ENCODE measurements at places on chromosomes 11 and 22.
A peak's percentile ranks its signal among the peaks of the same experiment; 100 is the strongest.

GRCh38 chr11:132904607-132905006, 627.7 kb downstream of the OPCML start:
- no peak for DNase-seq

DNA sequence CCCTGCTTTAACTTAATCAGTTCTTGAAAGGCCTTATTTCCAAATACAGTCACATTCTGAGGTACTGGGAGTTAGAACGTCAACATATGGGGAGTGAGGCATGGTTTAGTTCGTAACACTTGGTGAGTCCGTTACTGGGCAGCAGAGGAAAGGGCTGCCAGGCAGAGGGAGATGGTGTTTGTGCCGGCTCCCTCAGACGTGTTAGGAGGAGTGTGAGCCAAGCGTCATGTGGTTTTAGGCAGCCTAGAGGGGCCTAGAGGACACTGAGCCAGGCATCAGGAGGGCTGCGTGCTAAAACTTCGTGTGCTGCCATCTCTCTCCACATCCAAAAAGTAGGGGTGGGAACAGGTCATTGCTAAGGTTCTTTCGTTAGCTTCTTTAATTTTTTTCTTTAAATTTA, 10.2 kb downstream of the BCR start:
- DNase-seq = no peak

DNA sequence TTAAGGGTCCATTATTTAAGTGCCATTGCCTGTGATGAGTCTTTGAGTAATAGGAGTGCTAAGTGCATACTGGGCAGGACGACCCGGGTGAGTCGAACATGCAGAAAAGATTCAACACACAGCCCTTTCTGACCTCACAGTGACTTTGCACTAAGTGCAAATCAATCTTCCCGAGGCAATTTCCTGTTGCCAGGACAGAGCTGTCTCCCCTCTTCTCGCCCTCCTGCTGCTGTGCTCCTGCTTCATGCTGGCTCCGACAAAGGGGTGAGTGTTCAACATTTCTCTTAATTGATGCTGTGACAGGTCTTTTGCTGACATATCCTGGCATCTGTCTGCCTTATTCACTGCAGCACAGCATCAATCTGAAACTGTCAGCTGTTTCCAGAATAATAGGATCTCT, 42.0 kb downstream of the MCHR1 start:
- DNase-seq = peak; percentile 68

DNA sequence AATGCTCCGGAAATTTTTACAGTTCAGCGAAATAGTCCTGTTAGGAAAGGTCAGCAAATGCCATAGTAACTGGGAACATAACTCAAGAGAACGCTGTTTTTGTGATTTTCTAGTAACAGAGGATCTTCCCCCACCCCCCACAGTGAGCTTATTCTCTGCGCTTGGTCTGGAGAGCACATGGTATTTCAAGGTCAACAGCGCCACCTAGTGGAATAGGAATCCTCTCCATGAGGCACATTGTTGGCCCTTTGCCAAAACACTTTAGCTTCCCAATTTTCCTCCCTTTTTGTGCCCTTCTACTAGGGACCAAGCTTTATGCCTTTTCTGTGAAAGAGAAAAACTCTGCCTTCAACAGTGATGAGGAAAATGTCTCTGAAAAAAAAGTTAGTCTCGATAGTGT, 13.2 kb upstream of the OR4C12 start:
- no peak for DNase-seq

DNA sequence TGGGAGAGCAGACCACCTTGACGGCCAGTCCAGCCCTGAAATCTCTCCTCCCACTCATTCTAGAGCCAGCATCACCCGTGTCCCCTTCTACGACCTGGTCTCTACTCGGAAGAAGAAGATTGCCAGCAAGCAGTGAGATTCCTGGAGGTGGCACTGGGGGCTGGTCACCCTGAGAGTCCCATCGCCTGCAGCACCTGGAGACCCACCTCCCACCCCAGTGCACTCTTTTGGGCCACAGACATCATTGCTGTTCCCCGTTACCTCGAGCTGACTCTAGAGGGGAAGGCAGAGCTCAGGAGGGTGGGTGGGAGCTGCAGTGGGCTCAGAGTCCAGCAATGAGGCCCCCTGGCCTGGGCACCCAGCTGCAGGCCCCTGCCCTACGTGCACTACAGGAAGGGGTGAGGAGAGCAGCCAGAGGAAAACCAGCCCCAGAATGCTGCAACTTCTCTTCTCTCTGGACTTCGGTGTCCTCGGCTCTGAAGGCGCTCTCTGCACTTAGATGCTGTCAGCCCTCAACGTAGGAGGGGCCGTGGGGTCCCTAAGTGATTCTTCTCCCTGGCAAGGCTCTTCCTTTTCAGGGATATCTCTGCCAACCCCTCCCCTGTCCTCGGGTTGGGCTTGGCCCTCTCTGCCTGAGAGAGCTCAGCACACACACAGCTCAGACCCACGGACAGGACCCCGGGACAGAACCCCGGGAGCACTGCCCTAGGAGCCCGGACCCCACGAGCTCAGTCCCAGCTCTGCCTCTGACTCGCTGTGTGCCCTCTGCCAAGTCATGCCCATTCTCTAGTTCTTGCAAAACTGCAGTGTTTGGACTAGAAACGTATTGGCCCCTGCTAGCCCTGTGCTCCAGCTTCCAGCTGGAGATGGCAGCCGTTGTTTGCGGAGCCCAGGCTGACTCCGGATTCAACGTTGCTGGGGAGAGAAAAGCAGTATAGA, 31.3 kb downstream of the CYTH4 start:
- DNase-seq = no peak

DNA sequence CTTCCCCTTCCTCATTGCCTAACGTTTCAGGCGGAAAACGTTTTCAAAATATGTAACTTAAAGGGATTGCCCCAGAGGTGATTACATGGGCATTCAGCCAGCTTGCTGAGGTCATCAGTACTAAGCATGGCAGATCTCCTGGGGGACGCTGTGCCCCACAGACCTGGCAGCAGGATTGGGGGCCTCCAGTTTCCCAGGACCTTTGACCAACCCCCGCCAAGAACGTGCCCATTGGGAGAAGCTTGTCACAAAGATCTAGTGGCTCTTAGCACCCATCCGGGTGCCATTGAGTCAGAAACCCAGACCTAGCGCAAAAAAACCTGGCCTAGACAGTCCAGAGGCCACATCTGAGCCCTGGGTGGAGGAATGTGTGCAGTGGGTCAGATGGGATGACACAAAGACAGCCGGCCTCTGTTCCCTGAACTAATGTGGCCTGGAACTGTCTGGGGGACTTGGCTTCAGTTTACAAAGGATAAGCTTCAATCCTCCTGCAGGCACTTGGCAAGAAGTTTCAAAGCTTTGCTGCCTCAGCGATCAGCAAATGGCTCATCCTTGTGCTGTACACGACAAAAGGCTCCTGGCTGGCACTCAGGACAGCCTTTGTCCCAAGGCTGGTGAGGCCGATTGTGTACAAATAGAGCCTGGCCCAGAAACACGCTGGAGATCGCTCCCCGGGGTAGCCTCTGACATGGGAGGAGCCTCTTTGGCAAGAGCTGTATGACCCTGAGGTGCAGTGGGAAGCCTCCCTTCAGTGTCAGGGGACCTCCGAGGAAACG, 9.5 kb downstream of the C1QTNF6 start:
- DNase-seq = no peak

DNA sequence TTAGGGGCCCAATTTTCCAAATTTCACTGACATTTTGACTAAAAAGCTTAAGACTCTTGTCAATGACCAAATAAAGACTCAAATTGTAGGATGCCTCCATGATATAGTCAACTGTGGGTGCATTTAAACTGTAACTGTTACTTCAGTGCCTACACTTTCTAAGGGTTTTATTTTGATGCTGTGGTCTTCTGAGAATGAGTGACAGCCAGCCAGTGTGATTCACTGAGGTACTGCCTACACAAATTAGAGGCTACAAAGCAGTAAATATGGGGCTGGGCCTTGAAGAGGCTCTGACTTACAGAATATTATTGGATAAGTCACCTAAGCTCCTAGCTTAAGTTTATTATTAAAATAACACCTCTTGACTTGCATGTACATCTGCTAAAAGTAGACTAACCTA, 210.6 kb downstream of the SWAP70 start:
- no peak for DNase-seq

DNA sequence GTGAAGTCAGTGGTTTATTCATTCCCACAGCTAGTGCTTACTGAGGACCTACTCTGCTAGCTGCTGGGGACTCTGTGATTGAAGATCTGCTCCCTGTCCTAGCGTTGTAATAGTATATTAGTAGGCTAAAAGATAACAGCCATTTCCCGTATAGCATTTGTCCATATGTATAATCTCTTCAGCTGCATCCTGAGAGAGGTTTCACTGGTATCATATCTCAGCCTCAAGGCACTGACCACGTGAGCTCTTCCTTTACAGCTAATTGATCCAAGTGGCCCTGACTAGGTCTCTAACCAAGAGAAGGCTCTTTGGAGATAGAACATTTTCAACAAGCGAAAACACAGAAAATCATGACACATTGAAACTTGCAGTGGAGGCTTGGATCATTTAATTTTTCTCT, 110.2 kb downstream of the APIP start:
- DNase-seq = no peak

DNA sequence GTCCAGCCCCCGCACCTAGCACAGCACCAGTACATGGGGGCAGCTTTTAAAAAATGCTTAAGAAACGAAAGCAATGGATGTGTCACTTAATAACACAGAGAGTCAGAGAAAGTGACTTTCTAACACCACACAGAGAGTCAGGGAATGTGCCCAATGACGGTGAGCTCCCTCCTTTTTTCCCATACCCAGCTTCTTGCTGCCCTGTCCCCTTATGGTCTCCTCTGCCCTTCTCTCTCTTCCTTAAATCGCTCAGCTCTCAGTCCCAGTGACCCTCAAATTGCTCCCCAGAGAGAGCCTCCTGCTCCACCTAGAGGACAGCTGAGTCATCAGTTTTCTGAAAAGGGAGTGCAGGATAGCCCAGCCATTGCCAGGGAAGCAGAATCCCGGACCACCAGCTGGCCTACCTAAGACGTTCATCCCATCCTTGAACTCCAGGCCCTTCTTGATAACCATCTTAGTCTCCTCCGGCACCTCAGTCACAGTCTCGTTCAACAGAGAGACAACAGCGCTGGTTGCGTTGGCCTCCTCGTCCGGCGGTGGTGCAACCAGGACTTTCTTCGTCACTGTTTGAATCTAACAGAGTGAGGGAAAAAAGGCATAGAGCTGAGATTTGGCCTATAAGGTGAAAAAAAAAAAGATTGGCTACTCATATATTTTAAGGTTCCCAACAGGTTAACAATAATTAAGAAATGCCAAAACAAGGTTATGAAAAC, 113.5 kb downstream of the SLC1A2 start:
- DNase-seq = no peak

- DNase-seq = no peak
Observed at GRCh38 chr11:27383645-27384044, 20.6 kb upstream of the CCDC34 start.

- DNase-seq = no peak
Observed at GRCh38 chr11:32511926-32512325, 71.7 kb upstream of the EIF3M start.

- DNase-seq = no peak
Observed at GRCh38 chr11:2762031-2762380, 62.2 kb upstream of the KCNQ1OT1 start.

DNA sequence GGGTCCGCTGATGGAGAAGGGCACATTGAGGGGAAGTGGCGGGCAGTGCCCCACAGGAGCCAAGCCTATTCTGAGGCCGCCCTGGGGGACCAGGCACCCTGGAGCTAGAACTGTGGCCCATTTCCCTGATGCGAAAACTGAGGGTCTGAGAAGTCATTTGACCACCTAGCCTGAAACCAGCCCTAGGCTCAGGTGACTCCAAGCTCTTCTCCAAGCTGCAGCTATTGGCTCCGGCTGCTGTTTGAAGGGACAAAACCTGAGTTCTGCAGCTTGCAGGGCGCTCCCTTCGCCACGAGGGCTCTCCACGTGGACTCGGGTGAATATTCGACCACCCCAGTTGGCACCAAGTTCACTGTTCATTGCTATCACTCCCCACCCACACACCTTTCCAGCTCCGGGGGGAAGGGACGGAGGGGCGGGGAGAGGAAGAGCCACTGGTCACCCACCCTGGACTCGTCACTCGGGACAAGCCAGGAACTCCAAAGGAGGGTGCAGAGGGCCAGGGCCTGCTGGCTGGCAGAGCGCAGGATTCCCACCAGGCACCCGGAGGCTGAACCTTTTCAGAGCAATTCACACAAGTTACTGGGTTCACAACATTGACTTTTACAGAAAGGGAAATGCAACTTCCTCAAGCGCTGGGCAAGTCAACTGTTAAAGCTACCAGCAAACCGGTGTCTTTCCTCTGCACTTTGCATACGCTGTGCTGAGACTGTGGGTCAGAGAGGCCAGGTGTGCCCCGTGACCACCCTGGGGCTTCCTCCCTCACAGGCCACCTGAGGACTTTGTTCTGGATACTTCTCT, 1.1 kb upstream of the RAC2 start:
- no peak for DNase-seq

DNA sequence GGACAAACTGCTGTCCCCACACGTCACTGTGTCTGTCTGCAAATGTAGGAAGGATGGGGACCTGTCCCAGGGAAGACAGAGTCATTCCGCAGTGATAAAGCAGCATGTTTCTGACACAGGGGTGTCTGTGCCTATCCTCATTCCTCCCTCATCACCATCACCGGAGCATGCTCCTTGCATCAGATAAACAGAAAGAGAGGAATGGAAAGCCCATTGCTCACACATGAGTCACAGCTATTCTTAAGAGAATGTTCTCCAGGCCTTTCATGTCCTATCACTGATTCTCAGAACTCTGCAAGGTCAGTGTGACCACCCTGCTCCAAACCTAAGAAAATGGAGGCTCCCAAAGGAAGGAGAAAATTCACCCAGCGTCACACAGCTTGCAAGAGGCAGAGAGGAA, 38.9 kb downstream of the ZNF195 start:
- DNase-seq = no peak

DNA sequence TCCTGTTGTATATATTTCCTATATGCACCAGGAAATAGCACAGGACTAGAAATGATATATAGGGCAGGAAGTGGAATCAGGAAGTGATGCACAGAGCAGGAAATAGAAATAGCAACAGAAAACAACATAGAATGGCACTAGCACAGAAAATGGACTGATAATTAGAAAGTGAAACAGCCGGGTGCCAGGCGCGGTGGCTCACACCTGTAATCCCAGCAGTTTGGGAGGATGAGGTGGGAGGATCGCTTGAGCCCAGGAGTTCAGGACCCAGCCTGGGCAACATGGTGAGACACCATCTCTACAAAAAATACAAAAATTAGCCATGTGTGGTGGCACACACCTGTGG, 10.0 kb upstream of the RELT start:
- DNase-seq = no peak

DNA sequence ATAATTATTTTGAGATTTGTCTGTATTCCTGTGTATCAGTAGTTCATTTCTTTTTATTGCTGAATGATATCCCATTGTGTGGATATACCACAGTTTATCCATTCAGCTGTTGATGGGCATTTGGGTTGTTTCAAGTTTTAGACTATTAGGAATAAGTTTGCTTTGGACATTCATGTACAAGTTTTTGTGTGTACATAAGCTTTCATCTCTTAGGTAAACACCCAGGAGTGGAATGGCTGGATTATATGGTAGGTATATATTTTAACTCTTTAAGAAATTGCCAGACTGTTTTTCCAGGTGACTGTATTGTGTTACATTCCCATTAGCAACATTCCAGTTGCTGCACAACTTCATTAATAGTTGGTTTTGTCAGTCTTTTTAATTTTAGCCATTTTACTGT, 52.0 kb downstream of the ARHGEF12 start:
- no peak for DNase-seq

GRCh38 chr11:11909727-11910126, 68.0 kb downstream of the USP47 start:
- no peak for DNase-seq
